NCI-H510A (cell line): ENCODE measurements at places on chromosomes 3 and 15.

DNA sequence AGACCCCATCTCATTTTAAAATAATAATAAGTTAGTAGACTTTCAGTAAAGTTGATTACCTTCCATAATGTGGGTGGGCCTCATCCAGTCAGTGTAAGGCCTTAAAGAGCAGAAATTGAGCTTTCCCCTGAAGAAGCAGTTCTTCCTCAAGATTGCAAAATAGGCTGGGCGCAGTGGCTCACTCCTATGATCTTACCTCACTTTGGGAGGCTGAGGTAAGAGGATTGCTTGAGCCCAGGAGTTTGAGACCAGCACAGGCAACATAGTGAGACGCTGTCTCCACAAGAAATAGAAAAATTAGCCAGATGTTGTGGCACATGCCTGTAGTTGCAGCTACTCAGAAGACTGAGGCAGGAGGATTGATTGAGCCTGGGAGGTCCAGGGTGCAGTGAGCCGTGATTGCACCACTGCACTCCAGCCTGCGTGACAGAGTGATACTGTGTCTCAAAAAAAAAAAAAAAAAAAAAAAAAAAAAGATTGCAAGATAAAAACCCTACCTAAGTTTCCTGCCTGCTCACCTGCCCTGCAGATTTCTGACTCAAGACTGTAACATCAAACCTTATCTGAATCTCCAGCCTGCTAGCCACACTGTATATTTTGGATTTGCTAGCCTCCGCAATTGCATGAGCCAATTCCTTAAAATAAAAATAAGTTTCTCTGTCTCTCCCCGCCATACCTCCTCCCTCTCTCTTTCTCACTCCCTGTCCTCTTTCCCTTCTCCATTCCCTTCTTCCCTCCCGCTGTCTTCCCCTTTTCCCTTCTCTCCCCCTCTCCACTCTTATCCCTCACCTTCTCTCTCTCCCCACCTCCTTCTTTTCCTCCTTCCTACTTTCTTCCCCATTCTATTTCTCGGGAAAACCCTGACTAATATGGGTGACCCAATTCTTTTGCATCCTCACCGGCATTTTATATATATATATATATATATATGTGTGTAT, 16.9 kb downstream of the KLHL18 start:
- DNase-seq: no peak

- no peak for DNase-seq
Observed at GRCh38 chr3:12948371-12948770, 107.0 kb upstream of the RPL32 start.

DNA sequence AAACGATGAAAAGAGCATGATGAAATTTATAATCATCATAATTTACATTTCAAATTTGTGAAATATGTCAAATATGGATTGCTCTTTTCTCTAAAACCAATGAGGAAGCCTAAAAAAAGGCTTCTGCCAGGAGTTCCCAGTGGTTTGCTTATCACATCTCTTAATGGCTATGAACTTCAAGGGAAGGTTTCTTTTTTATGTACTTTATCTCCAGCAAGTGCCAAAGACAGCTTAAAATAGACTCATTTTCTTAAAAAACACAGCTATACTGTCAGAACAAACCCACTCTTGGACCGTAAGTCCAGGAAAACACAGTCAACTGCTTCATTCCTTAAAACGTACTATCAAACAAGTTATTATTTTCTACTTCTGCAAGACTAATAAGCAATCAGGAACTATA, 80.2 kb downstream of the DLG1 start:
- DNase-seq: no peak

DNA sequence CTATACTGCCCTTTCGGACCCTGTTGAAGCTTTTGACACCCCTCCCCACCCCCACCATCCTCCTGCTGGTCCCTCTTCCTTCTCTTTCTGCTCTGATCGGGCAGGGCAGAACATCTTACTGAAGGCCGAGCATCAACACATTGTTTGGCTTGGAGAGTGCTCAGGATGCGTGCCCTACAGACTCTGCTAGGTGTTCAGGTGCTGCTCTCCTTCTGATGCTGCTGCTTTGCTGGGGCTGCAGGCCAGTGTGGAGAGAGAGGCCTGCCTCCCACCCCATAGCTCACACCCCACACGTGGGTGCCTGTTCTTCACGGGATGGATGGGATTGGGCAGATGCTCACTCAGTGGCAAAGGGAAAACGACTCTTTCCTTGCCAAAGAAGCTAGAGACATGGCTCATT, 89.8 kb upstream of the ONECUT1 start:
- DNase-seq: no peak

GRCh38 chr3:193297421-193297820, 56.4 kb downstream of the PLAAT1 start:
- DNase-seq: no peak

- no peak for DNase-seq
Observed at GRCh38 chr3:177731644-177732268, 534.5 kb upstream of the TBL1XR1 start.

DNA sequence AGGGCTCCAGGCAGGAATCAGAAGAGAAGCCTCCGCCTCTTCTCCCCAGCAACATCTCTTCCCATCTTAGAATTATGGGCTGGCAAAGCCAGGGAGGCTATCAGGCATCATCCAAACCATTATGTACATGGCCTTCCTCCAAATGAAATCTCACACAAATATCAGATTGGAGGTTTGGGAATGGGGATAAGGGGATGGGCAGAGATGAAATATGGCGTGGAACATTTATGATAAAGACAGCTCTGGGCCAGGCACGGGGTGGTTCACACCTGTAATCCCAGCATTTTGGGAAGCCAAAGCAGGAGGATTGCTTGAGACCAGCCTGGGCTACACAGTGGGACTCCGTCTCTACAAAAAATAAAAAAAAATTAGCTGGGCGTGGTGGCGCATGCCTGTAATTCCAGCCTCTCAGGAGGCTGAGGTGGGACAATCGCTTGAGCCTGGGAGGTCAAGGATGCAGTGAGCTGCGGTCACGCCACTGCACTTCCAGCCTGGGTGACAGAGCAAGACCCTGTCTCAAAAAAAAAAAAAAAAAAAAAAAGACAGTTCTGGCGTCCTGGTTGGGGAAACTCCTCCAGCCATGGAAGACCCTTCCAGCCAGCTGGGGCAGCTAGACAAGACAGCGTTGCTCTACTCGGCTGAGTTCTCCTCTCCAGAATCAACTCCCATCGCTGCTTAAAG, 36.6 kb downstream of the CPN2 start:
- no peak for DNase-seq

DNA sequence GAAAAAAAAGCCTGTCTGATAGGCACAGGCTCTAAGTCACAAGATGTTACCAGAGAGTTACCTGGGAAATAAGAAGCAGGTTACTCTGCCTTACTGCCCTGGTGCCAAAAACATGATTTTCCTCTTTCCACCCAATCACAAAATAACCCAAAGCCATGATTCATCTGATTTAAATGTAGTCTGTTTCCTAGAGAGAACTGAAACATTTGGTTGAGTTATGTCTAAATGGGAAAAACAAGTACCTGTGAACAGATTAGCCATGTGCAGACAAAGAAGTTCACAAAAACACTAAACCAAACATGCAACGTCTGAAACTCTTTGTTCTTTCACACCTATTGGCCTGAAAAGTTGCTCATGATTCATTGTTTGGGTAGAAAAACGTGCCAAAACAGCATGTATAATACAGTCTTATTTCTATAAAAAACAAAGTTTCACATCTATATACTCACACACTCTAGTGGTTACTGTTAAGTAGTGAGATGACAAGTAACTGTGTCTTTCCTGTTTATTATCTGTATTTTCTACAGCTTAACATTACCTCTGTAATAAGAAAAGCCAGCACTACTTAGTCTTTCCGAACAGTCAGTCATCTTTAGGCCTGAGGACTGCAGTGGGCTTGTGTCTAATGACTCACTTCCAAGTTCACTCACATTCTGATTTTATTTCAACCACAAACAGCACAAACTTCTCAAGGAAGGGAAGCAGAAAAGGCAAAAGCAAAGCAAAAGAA, 30.2 kb downstream of the FAM174B start:
- no peak for DNase-seq

GRCh38 chr3:107942244-107942643, 148.6 kb downstream of the CD47 start:
- no peak for DNase-seq

DNA sequence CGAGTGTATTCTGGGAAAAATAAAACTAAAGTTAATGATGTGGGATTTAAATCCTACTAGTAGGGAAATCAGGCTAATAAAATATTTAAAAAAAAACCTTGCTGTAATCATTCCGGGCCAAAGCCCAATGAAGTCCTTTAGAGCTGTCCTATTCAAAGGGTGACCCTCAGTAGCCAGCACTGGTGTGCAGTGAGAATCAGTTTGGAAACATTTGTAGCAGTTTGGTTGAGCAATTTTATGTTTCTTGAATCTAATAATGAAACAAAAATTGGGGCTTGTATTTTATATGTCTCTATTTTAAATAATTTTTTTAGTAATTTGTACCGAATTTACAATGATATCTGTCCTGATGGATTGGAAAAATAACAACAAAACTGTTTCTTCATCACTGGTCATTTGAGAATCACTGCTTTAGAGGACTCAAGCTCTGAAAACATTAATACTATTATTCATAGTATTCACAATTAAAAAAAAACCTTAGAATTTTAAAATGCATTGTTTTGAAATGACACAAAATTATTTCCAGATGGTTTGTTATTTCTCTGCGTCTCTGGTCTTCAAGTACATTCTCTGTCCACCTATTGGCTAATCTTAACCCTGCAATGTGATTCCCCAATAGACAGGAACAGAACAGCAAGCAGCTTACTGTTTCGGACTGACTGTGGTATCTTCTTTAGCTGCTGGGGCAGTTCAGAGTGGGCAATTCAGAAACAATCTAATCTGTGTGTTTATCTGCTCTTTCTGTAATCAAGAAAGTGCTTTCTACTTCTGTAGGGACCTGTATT, 71.2 kb downstream of the OTOL1 start:
- no peak for DNase-seq

- DNase-seq: no peak
Observed at GRCh38 chr3:105999856-106000255, 131.0 kb upstream of the CBLB start.

- no peak for DNase-seq
Observed at GRCh38 chr15:63236272-63236671, 41.1 kb upstream of the APH1B start.

- no peak for DNase-seq
Observed at GRCh38 chr15:51706926-51707608, 25.8 kb downstream of the SCG3 start.

- no peak for DNase-seq
Observed at GRCh38 chr15:100908466-100908865, 10.7 kb upstream of the LRRK1 start.

- DNase-seq: no peak
Observed at GRCh38 chr3:40566694-40567093, 41.9 kb downstream of the ZNF621 start.

DNA sequence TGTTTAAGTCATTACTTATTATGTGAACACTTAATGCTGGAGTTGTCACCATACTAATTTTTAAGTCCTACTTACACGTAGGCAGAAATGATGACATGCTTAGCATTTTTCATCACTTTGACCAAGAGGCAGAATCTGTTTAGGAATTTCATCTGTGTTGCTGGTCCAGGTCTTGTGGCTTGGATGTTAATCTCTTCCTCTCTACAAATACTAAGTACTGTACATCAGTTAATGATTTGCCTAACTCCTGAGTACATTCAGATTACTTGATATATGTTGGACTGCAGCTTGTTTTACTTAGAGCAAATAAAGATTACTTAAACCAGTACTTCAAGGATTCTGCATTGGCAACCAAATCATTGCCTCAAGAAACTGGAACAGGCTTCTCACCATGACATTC, 8.6 kb downstream of the SNRK start:
- no peak for DNase-seq

DNA sequence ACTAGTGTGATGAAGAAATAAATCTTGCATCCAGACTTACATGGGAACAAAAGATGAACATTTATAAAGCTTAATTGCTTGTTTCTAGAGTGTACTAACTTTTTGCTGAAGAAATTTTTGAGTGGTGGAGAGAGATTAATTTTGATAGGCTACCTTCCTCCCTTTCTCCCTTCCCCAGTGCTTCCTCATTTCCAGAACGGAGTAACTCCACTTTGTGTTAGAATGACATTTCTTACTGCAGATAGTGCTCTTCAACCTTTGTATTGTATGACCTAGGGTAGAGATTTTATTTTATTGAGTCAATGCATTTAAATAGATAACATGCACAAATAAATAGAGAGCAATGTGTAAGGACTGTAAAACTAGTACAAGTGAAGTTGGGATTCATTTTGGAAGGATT, 1.9 kb downstream of the ATP1B3 start:
- no peak for DNase-seq

DNA sequence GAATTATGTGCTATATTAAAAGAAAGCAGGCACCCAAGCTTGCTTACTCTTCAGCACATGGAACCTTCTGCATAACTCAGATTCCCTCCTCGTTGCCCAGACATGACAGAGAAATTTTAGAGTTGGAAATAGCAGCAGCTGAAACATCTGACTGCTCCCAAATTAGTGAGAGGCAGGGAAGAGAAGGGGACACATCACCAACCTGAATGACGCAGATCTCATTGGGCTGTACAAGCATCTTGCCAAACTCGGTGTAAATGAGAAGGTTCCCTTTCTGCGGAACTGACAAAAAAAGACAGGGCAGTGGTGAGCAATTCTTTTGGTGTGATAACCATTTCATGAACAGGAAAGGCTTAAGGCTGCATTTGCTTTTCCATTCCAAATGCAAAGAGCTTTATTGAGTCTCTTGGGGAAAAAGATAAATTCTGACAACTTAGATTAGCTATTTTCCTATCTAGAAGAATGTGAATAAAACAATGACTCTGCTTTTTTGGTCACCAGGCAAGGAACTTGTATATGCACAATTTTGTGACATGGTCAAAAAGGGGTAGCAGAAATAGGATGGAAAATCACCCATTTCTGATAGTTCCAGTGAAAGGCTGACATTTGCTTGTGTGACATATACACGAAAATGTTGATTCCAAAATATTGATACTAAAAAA, 35.1 kb downstream of the HGD start:
- no peak for DNase-seq

GRCh38 chr3:55440104-55440708, 46.9 kb downstream of the WNT5A start:
- DNase-seq: no peak

DNA sequence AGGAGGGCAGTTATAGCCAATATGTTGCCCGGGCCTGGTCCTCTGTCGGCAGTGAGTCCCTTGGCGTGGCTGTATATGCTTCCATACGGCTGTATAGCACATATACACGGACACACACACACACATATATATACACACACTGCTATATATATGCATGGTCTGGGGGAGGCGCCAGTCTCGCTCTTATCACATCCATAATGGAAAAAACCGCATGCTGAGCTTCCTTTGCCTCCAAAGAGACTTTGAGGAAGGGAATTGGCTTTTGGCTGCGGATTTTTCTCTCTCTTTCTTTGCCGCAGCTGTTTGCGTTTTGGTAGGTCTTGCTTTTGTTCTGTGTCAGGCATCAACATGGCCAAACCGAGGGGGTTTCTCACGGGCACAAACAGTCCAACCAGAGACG, 11.3 kb upstream of the TMEM115 start:
- DNase-seq: no peak
